Activated CD4-positive, alpha-beta T cell treated with anti-CD3 and anti-CD28 coated beads, Interleukin-2, amount 10 ng/mL, durations not matched to agents 24 days and 14 days (primary cell): ENCODE measurements at places on chromosomes 5 and 9. TPM values are rescaled to one million over a fixed set of nuclear protein-coding genes. Genes with fewer than 3 reads are reported as not detected.

DNA sequence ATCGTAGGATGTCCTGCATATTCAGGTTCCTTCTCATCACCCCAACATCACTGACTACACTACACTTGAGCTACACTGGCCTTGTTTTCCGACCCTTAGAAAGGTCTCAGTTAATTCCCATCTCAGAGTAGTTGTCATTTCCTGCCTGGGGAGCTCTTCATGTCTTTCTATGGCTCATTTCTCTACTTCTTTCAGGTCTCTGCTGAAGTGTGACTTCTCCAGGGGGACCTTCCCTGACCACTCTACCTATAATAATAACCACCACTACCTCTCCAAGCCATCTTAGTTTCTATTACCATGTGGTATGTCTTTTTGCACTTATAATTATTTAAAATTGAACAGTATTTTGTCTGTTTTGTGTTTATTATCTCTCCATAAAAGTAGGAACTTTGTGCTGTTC is 113.2 kb downstream of the STARD4 start:
- DNase-seq, result no peak

DNA sequence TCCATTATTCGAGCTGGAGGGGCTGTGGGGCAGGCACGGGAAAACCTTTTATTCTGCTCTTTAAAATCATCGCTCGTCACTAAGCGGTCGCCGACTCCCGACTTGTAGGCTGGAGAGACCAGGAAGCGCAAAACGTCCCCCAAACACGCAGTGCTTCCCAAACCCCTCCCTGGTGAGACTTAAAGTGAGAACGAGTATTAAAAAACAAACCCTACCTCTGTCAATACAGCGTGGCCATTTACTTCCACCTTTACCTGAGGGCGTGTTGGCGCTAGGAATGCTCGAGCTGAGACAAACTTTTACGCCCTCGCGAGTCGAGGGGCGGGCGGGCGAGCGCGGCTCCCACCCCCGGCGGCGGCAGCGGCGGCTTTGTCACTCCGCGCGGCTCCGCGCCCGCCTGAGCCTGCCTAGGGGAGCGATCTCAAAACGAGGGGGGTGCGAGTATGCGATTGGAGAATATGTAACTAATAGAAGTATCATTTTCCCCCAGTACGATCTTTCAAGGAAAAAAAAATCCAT is at the start of gene NR2F1-AS1:
NR2F1-AS1 (minus strand) TSS at position 293 of the 519 bp plus-strand sequence.
- no peak for DNase-seq

The IL7R gene
- 57.7 and 64.1 TPM in 2 replicates for total RNA-seq

DNA sequence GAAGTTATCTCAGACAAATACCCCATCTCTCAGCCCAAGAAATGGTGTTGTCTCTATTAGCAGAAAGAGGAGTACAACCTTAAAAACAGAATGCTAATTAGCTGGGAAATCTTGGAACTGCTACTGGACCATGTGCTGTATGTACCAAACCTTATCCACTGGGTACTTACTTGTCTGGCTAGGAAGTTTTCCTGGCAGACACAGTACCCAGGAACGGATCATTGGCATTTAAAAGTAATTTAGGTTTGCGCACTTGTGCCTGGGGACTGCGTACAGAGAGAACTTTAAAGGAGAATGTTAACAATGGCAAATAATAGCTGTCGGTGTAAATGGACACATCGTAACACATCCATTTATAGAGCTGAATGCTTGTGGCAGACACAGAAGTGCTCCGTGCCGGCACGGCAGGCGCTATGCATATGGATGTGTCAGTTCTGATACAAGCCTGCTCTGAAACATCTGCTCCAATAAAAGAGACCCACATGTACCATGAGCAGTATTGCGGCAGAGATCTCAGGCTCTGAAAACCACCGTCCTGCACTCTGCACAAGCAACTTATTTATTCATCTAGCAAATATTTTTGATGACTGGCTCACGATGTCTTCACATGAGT is 290.6 kb upstream of the PANK3 start:
- DNase-seq, result no peak

The CDKN2B gene
- 0.21 and 0.33 TPM in 2 replicates for total RNA-seq

The OBP2B gene
- not detected in 2 replicates for total RNA-seq

The PPP2R2B gene
- total RNA-seq, result 0.12 TPM in 1 of 2 replicates, not detected in the other

- no peak for DNase-seq
Measured at GRCh38 chr9:125984461-125984860, 237.3 kb downstream of the PBX3 start.

- no peak for DNase-seq
Measured at GRCh38 chr5:9222054-9222976, 323.6 kb downstream of the SEMA5A start.

GRCh38 chr9:87226896-87227295 is 270.8 kb upstream of the DAPK1 start:
- no peak for DNase-seq

- no peak for DNase-seq
Measured at GRCh38 chr5:163410505-163410904, 26.9 kb upstream of the CCNG1 start.

DNA sequence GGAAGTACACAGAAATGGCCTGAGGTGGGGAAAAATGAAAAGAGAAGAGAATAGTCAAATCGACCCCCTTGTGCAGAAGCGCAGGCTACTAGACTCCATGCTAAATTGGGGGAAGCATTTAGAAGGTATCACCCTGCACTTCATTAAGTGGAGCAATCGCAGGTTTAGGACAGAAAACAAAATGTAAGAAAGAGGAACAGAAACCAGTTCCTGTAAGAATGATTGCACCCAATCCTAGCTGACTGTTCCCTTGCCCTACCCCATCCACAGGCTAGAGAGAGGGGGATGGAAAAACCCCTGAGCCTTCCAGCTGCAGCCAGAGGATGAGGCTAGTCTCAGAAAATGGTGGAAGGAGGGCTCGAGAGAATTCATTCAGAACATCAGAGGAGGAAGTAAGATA is 23.9 kb upstream of the PPP1R2B start:
- no peak for DNase-seq

The TMEM167A gene
- total RNA-seq, result 82.0 and 87.4 TPM in 2 replicates

The SEMA6A gene
- 0.19 and 0.24 TPM in 2 replicates for total RNA-seq

DNA sequence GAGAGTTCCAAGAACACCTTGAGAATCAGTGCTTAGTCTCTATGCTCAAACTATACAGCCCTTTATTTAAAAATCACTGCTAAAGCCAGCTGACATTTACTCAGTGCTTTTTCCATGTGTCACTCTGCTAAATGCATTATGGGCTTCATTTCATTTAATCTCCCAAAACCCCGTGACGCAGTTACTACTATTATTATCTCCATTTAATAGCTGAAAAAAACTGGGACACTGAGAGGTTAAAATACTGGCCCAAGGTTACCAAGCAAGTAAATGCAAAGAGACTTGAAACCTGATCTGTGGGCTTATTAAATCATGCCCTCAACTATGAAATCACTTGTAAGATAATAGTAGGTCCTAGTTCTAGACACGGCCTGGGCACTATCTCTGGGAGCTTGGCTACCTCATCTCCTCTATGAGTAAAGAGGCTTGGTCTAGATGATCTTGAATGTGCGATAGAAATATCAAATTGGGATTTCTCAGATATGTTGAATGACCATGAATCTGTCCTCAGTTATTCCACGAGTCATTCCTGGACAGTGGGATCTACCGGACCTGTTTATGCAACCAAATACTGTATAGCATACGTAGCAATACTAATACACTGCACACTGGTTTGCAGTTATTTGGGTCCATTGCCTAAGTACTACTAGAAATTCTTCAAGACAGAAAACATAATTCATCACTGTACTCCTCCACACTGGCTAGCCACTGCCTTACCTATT is 32.3 kb downstream of the MARCHF11 start:
- no peak for DNase-seq

The ZDHHC12 gene
- total RNA-seq, result 46.9 and 48.4 TPM in 2 replicates

The FIBCD1 gene
- total RNA-seq, result not detected in 2 replicates

GRCh38 chr5:36125868-36126267 is 25.8 kb downstream of the LMBRD2 start:
- DNase-seq, result no peak

The LECT2 gene
- total RNA-seq, result not detected in 2 replicates

GRCh38 chr9:107180206-107180605 is 102.9 kb upstream of the RAD23B start:
- DNase-seq, result no peak

DNA sequence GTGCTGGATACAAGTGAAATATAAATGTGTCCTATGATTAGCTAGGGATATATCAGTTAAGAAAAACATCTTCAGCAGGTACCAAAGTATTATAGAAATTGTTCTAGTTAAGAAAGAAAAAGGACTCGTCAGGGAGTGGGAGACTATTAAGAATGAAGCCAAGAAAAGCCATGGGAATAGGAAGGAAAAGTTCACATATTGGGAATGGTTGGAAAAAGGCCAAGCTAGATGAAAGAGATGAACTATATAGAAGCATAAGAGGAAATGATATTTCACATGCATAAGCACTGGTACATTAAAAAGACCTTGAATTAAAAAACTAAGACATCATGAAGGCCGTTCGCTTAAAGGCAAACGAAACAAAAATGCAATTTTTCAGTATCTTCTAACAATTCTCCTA is 237.7 kb downstream of the ADAMTS6 start:
- DNase-seq, result no peak

DNA sequence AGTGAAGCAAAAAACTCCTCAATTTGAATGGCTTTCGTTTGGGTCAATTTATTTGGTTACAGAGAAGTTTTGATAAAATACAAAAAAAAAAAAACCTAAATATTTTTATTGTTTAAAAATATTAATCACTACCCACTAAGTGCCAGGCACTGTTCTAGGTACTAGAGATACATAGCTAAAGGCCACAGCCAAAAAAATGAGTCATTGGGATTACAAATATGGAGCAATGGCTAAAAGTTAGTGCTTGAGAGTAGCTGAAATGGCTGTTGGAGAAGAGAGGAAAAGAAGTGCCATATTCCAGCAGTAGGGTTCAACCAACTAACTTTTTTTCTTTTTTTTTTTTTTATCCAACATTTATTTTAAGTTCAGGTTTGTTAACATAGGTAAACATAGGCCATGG is 130.1 kb upstream of the PTGER4 start:
- no peak for DNase-seq

The TSSK1B gene
- not detected in 2 replicates for total RNA-seq

The CMYA5 gene
- total RNA-seq, result 0.12 and 0.14 TPM in 2 replicates

- DNase-seq, result no peak
Measured at GRCh38 chr5:121573721-121574382, 277.8 kb upstream of the FTMT start.

- peak; percentile 98 for DNase-seq
Measured at GRCh38 chr5:33440482-33441240, at the start of gene TARS1. Gene TARS1 (plus strand): TSS chr5:33440965. CDS start chr5:33441087, 122 bp downstream.

The FKBP15 gene
- 33.9 and 36.7 TPM in 2 replicates for total RNA-seq

- peak; percentile 84 for DNase-seq
Measured at GRCh38 chr5:134371834-134372340, 518 bp downstream of the UBE2B start.

- DNase-seq, result peak; percentile 77
Measured at GRCh38 chr9:136847088-136847825, 2.0 kb upstream of the PHPT1 start.

The ST8SIA4 gene
- total RNA-seq, result 61.3 and 62.3 TPM in 2 replicates

The TRAF1 gene
- 164 and 166 TPM in 2 replicates for total RNA-seq

GRCh38 chr5:65198456-65199120 is 283.1 kb downstream of the ADAMTS6 start:
- DNase-seq, result no peak

The SPINK7 gene
- total RNA-seq, result not detected in 2 replicates

The PCDHGA3 gene
- 0.14 and 0.19 TPM in 2 replicates for total RNA-seq

The ARL14EPL gene
- total RNA-seq, result not detected in 2 replicates

The SPINK6 gene
- not detected in 2 replicates for total RNA-seq

The FAM200C gene
- 1.4 and 1.5 TPM in 2 replicates for total RNA-seq

The SVEP1 gene
- not detected in 2 replicates for total RNA-seq
